ENCODE measurements at places on chromosomes 1 and 21.

- DNase-seq: no peak
Measured at GRCh38 chr1:233293556-233294446, 1.7 kb downstream of the PCNX2 start.

DNA sequence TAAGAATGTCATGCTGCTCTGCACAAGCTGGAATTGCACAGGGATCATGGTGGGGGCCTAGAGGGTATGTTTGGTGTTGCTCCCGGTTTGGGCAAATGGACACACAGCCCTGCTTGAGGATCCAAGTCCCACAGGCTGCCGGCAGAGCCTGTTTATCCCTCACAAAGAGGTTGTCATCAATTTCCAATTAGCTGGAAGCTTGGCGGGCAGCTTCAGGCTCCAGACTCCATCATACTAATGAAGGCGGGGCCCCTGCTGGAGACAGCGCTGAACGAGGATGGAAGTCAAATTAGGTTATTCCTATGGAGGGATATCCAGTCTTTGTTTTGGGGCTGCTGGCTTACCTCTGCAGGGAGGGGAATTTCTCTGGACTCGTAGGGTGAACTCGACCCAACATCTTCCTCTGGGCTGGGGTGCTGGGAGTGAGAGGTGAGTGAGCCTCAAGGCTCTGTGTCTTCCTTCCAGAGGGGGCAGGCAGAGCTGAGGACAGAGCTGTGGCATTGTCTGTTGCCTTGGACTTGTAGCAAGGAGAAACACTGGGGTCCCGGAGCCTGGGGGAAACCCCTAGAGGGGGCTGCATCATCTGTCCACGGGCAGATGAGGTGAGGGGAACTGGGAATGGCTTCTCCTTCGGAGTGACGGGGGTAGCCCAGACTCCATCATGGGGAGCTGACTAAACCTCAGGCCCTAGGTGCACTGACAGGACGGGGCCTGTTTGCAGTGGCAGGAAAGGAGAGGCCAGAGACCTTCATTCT lies 24.9 kb upstream of the PARP1 start:
- DNase-seq: no peak

DNA sequence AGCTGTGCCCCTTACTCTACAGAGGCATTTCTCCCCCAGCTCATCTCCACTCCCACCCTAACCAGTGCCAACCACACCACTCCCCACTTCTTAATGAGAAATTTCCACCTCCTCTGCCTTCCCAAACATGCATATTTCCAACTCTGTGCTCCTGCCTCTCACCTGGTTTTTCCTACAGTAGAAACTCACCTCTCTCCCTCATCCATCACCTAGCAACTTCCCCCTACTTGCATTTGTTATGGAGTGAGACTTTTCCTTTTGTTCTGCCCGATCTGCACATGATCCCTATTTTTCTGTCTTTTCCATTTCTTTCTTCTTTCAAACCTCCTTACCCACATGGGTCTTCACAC lies 11.9 kb downstream of the RGS8 start:
- no peak for DNase-seq

- DNase-seq: no peak
Measured at GRCh38 chr1:153872331-153872730, 50.4 kb downstream of the GATAD2B start.

- no peak for DNase-seq
Measured at GRCh38 chr1:15430787-15431570, 7.3 kb upstream of the CTRC start.

GRCh38 chr1:221897321-221897721 lies 155.4 kb upstream of the DUSP10 start:
- DNase-seq: no peak

DNA sequence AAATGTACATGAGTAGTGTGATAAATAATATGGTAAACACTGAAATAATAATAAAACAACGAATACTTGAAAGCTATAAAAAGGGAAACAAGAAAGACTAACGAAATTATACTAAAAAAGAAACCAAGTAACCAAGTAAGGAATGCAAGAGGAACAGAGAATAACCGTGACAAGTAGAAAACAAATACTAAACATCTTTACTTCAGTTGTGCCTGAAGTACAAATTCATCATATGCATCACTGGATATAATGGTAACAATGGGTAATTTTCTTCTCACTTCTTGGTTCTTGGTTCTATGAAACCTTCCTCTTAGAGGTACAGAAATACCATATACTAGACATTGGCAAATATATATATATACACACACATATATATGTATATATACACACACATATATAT lies 1093.6 kb upstream of the B3GALT2 start:
- no peak for DNase-seq

DNA sequence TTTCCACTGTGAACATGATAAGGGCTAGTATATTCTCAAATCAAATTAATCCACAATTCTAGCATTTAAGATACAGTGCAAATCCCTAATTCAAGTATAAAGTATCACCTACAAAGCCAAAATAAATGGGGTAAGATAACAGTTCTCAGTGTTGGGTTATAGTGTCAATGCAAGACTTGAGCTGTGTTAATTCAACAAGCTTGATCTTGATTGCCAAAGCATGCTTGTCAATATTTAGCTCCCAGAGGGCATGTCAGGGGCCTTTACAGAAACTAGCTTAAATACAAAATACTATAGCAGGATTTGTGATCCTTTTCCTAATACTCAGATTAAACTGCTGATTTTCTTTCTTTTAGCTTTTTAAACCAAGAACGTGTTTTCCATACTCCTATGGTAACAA lies 541.3 kb downstream of the PTBP2 start:
- DNase-seq: no peak

GRCh38 chr1:102961549-102961948 lies 146.8 kb downstream of the COL11A1 start:
- DNase-seq: no peak

DNA sequence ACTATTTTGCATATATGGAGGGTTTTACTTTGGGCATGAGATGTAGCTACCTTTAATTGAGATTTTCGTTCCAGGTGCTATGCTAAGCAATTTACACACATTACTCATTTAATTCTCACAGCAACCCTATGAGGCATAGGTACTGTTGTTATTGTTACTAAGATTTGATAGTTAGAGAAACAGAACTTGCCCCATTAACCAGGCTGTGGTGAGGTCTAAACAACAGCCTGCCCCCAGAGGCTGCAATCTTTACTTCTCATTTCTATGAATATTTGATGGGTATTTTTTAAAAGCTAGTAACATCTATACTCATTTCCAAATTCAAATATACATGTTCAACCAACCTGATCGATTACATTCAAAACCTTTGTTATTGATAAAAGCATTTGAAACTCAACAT lies 155.6 kb downstream of the GALNT2 start:
- no peak for DNase-seq

DNA sequence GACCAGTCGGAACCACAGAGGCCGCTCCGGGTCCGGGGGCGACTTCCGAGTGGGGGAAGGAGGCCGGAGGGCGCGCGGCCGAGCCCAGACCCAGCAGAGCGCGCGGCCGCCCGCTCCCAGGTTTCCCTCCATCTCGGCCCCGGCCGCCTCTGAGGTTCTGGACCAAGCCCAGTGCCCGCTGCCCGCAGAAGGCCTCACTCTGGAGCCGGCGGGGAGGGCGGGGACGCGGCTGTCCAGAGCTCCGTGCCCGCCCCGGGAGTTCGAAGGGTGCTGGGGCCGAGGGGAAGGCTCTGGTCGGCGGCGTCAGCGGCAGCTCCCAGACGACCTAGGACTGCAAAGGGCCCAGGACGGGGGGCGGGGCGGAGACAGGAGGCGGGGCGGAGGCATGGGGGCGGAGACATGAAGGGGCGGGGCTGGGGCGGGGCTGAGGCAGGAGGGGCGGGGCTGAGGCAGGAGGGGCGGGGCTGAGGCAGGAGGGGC lies 48.0 kb upstream of the SLC19A1 start:
- DNase-seq: no peak

DNA sequence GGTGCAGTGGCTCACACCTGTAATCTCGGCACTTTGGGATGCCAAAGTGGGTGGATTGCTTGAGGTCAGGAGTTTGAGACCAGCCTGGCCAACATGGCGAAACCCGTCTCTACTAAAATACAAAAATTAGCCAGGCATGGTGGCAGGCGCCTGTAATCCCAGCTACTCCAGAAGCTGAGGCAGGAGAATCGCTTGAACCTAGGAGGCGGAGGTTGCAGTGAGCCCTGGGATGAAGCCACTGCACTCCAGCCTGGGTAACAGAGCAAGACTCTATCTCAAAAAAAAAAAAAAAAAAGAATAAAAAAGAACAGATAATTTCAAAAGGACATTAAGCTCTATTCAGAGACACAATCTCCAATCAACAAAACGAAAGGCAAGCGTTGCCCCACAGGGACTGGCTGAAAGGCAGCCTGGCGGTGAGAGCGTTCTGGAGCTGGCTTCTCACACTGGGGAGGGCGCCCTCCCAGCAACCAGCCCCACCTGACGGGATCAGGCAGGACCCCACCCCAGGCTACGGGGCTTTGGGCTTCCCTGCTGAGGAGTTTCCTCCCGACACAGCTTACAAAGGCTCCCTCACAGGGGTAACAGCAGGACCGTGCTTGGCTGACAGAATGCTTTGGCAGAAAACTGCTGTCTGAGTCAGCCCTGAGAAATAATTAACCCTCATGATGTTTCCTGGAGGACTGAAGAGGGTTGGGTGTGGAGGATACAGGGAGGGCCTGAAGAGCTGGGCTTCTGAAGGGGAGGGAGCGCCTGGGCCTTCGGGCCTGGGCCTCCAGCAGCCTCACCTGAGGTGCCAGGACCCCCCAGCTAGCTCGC lies 31.1 kb upstream of the SRP9 start:
- peak; percentile 18 for DNase-seq

DNA sequence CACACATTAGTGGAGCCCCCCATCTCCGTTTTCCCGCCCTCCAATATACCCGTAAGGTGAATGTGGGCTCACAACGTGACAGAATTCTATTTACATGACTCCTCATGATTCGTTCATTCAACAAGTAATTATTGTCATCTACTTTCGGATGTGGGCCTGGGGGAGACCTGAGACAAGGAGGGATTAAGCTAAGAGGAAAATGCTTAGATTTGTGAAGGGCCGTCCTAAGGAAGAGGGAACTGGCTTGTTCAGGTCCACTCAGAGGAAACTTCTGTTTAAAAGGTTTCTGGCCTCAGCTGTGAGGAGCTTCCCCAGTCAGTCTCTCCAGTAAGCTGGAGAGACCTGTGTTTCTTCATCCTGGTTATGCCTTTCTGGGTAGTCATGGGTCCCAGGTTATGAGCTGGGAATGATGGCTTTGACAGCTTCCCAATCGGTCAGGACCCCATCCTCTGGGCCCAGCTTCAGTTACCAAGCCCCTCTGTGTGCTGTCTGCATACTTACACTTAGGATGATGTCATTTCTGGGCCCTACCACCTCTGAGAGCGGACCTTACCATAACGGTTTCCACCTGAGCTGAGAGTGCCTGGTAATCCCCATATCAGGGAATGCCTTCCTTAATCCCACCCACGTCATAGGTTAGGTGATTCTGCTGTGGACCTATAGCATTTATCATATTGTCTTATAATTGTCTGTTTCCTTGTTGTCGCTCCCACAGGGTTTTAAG lies 687 bp upstream of the ERI3 start:
- no peak for DNase-seq

- DNase-seq: no peak
Measured at GRCh38 chr1:119946724-119947123, 50.4 kb upstream of the ADAM30 start.

GRCh38 chr1:148372731-148373130 lies 110.4 kb downstream of the PPIAL4G start:
- no peak for DNase-seq

GRCh38 chr1:213998785-213999184 lies 11.0 kb downstream of the PROX1 start:
- DNase-seq: no peak

DNA sequence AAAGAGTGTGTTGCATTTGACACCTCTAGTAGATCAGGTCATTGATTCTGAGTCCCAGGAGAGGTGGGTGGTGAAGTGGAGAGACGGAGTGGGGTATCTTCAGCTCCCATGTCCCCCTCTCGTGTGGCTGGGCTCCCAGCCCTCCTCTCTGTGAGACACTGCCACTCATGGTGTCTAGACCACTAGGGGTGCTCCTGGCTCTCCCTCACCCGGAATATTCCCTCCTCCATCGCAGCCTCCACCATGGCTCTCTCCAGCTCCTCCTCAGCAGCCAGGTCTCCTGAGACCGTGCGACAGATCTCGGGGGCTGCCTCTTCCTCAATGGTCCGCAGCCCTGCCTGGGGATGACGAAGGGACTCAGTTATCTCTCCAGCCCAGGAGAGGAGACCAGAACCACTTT lies 20.6 kb upstream of the KIF21B start:
- DNase-seq: no peak

DNA sequence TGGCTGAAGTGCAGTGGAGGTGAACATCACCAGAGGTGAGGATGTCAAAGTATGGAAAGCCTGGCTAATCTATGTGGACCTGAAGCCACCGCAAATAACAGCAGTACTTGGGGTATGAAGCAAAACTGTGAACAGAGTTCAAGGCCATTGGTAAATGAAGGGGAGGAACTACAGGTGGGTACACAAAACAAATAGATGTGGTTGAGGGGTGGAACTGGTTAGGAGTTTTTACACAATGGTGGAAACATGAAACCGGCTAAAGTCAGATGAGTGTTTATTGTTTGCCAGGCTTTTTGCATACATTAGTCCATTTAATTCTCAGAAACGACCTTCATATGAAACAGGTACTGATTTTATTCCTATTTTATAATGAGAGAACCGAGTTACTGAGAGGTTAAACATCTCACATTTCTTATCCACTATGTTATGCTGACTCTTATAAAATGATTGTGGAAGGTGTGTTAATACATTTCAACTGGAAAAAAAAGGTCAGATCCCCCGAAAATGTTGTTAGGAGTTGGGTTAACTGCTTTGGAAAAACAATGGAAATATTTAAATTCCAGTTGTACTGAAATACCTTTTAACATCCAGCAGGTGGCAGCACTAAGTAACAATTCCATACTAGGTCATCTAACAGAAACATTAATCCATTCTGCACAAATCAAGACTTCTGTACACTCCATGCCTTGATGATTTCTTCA lies 44.3 kb upstream of the GTF2B start:
- no peak for DNase-seq

- DNase-seq: no peak
Measured at GRCh38 chr1:89023026-89023425, 360 bp upstream of the GBP3 start.

DNA sequence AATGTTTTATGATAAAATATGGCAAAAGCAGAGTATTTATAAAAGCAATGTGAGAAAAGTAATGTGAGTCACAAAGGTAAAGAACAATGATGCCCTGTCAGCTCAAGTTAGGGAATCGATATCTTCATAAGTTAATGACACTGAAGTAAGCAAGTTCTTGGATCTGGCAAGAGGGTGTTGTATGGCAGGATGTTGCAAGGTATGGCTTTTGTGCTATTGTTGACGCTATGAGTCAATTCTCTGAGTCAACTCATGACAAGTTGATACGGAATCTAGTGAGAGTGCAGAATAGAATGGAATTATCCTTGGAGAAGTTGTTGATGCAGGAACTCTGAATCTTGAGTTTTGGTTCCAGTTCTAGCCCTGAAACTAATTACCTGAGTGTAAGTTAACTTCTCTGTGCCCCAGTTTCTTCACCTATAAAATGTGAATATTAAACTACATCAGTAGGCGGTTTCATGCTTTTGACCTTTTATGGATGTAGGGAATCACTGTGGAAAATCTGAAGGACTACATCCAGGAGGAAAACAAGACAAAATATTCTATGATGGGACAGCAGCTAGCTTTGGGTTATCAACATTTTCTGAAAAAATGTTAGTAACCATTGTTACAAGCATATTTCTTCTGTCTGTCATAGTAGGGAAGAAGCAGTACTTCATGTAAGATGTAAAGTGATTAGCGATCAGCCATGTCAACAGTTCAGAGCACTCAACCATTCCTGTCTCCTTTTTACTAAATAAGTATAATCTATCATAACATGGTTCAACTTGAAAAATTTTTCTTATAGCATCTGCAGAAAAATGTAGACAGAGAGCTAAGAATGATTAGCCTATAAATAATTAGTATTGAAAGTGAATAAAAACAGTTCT lies 96.9 kb downstream of the ATP6V1G3 start:
- no peak for DNase-seq

Data from NCI-H524 treated with DMSO at 0.1 percent for 48 hours (cell line).